ENCODE measurements at places on chromosomes 7 and 10.

DNA sequence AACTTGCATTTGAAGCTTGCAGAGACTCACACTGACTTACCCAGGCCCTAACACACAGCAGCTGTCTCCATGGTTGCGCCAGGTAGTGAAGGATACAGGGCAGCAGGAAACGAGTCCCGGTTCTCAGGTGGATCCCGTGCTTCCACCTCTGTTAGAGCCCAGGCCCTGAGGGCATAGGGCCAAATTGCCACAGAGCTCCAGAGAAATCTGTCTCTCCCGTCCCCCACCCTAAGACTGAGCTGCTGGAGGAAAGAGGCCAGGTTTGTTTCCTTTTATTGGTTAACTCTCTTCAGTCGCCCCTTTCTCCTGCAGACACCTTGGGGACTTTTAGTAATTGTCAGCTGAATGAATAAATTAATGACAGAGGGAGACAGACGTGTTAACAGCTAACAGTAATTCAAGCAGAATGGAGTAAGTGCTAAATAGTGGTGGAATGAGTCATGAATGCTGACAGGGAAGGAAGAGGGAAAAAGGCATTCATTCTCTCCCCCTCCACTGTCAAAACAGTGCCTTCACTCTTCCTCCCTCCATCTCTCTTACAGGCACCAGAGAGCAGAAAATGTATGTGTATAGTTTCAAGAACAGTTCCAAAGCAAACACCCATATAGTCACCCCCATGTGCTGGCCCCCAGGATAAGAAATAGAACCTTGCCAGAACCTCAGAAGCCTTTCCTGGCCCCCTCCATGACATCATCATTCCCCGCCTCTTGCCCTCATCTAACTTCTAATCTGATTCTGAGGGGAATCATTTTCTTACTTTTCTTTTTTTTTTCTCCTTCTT lies 16.8 kb upstream of the DLG5 start:
- no peak for DNase-seq

- no peak for DNase-seq
Measured at GRCh38 chr7:132045002-132045401, 488.6 kb upstream of the PODXL start.

DNA sequence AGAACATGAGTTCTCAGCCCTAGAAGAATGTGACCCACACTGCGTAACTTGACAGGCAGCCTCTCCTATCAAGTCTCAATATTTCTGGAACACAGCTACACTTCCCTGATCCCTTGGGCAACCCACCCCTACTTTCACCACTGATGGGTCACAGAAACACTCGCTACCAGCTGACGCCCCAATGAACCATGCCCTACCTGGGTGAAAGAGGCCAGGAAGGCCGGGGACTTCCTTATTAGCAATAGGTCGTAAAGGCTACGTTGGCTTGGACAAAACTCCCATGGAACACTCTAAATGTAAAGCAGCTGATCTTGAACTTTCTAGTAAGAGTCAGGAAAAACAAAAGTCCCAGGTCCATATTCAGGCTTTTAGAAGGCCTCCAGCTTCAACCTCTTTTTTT lies 202.3 kb upstream of the KCTD7 start:
- no peak for DNase-seq

GRCh38 chr10:124081547-124082140 lies 11.8 kb downstream of the CHST15 start:
- no peak for DNase-seq

GRCh38 chr7:36958111-36958733 lies 233.9 kb upstream of the AOAH start:
- no peak for DNase-seq

DNA sequence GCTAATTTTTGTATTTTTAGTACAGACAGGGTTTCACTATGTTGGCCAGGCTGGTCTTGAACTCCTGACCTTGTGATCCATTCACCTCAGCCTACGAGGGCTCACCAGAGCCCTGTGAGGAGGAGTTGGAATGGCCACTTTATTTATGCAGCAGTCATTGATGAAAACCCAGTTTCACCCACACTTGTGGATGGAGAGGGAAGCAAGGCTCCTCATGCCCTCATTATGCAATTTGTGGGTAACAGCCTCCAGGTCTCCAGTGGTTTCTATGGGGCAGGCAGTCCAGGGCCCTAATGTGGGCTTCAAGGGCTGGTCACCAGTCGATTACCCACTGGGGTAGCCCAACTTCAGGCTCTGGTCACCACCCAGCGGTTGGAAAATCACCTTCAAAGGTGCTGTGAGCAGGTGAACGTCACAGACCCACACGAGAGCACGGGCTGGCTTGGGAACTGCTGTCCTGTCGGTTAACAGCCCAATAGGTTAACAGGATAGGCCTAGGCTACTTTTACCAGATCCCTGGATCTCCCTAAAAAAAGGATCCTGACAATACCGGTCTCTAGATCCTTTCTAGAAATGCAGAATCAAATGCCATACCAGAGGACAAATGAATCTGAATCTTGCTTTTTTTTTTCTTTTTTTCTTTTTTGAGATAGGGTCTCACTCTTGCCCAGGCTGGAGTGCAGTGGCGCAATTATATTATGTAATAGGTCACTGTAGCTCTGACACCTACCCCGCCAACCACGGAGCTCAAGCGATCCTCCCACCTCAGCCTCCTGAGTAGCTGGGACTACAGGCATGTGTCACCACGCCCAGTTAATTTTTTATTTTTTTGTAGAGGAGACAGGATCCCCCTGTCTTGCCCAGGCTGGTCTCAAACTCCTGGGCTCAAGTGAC lies 97.8 kb downstream of the SLC37A3 start:
- no peak for DNase-seq

- DNase-seq = no peak
Measured at GRCh38 chr10:110524859-110525232, 27.1 kb downstream of the DUSP5 start.

DNA sequence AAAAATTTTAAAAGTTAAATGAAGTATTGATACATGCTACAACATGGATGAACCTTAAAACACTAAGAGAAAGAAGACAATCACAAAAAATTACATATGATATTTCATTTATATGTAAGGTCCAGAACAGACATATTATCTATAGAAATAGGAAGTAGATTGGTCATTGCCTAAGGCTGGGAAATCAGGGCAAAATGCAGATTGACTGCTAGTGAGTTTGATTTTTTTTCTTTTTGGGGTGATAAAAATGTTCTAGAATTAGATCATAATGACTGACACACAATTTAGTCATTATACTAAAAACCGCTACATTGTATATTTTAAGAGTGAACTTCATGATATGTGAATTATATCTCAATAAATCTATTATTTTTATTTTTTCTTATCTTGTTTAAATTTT lies 88.3 kb downstream of the CPEB3 start:
- DNase-seq = no peak

- DNase-seq = no peak
Measured at GRCh38 chr10:45421221-45422097, 47.4 kb downstream of the ALOX5 start.

DNA sequence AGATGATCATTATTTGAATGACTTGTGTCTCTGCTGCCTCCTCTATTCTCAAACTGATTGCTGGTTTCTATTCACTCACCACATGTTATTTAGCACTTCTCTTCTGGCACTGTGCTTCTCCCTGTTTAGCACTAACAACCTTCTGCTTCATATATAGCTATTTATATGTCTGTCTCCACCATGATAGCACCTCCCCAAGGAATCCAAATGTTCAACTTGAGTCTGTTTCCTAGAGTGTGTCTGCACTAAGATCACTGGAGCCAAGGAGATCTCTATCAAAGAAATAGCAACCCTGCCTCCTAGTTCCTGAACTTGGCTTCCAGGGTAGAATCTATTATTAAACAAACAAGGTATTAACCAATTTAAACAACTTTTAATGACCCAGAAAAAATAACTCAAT lies 104.5 kb downstream of the CYP26A1 start:
- no peak for DNase-seq

- no peak for DNase-seq
Measured at GRCh38 chr10:114930320-114930719, 7.7 kb upstream of the TRUB1 start.

- no peak for DNase-seq
Measured at GRCh38 chr7:16774986-16775385, 21.4 kb downstream of the TSPAN13 start.

DNA sequence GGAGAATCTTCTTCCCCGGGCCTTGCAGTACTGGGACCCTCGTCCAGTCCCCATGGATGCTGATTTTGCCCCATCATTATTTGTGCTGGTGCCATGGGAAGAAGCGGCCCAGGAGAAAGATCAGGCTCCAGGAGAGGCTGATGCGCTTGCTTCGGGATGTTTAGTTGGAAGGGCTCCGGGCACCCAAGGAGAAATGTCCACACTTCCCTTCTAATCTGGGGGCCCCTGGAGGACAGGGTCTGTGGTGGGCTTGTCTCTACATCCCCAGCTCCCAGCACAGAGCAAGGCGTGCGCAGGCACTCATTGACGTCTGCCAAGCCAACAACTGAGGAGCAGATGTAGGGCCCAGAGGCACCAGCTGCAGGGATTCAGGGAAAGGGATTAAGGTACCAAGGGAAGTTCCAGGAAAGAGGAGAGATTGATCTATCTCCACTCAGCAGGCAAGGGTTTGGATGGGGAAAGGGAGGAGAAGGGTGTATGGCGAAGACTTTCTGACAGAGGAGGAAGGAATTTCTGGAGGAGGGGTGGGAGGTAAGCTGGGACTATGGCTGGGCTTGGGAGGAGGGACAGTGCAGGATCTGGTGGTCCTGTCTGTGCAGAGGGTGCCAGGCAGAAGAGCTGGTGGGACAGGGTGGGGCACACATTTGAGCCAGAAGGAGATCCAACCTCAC lies 38.7 kb upstream of the LEP start:
- DNase-seq = no peak

DNA sequence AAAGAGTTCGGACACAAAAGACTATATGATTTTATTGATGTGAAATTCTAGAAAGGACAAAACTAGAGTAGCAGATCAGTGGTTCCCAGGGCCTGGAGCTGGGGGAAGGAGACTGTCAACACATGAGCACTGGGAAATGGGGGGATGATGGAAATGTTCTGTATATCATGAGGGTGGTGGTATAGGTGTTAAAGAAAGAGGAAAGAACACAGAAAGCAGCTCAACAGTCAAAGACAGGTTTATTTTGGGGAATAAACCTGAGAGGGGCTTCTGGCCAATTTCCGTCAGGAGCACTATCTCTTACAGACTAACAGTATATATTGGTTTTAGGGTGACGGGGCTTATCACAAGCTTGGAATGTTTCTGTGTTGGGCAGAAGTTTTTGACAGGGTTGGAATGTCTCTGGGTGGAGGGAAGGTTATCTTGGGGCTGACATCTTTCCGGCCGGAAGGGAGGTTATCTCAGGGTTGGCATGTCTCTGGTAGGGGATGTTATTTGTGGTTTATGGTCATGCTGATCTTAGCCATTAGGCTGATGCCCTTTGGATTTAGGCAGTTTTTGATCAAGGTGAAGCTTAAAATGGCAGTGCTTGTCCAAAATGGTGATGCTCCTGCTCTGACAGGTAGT lies 254.6 kb upstream of the NRP1 start:
- DNase-seq = no peak

DNA sequence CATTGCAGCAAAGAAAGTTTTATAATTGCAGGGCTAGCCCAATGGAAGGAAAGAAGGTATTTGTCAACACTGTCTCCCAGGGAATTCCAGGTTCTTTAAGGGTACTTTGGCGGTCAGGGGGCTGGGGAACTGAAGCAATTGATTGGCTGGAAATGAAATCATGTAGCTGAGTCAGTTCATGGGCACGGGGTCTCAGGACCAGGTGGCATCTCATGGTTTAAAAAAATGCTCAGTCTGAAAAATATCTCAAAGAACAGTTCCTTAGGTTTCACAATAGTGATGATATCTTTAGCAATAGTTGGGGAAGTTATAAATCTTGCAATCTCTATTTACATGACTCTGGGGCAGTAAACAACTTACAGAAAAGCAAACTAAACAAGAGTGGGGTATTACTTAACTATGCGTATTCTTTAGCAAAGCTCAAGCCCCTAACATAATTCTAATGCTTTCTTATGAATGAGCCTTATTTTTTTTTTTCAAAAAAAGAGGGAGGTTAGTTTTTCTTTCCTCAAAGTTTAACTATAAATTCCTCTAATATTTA lies 376.9 kb upstream of the NRG3 start:
- DNase-seq = no peak

- no peak for DNase-seq
Measured at GRCh38 chr10:17454161-17455014, at the start of gene ST8SIA6. Gene ST8SIA6, minus strand, starts transcription at chr10:17454595. Its CDS starts 340 bp downstream, at chr10:17454255.

DNA sequence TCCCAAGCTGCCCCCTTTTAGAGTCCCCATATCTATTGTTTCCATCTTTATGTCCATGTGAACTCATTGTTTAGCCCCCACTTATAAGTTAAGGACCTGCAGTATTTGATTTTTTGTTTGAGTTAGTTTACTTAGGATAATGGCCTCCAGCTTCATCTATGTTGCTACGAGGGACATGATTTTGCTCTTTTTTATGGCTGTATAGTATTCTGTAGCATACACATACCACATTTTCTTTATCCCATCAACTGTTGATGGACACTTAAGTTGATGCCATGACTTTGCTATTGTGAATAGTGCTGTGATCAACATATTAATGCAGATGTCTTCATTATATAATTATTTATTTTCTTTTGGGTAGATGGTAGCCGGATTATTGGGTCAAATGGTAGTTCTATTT lies 576.9 kb downstream of the ANKRD7 start:
- DNase-seq = no peak

DNA sequence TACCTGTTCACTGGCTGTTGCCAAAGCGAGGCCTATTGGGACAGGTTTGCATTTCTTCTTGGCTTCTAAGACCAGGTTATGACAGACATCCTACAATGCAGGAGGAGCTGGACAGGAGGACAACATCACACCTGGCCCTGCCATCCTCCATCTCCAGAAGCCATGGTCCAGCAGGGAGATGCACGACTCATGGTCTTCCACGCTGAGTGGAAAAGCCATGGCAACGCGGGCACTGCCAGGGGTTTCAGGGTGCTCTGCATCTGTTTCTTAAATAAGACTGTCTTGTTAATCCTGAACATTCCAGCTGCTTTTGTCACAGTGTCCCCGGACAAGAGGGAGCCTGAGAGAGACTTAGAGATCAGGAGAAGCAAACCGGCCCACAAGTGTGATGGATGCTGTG lies 40.3 kb downstream of the CLRN3 start:
- no peak for DNase-seq

GRCh38 chr10:48526011-48526821 lies 78.7 kb downstream of the ARHGAP22 start:
- no peak for DNase-seq

DNA sequence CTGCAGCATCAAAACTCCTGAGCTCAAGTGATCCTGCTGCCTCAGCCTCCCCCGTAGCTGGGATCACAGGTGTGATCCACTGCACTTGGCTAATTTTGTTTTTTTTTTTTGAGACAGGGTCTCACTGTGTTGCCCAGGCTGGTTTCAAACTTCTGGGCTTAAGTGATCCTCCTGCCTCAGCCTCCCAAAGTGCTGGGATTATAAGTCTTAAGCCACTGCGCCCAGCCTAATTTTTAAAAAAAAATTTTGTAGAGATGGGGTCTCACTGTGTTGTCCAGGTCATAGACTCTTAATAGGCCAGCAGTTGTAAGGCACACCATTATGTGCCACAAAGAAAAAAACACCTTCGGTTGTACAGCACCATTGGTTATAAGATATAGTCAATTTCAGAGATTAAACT lies 122.4 kb downstream of the MAPK8 start:
- no peak for DNase-seq

GRCh38 chr7:7181519-7182155 lies 707 bp upstream of the C1GALT1 start:
- DNase-seq = no peak

Data from stimulated activated CD4-positive, alpha-beta T cell treated with anti-CD3 and anti-CD28 coated beads, Interleukin-1b, Interleukin-23, amount 100 ng/mL, for 1 hour (primary cell).